ENCODE measurements at places on chromosomes 7 and 10.

GRCh38 chr10:122050811-122051210 lies 61.8 kb downstream of the TACC2 start:
- DNase-seq: no peak

DNA sequence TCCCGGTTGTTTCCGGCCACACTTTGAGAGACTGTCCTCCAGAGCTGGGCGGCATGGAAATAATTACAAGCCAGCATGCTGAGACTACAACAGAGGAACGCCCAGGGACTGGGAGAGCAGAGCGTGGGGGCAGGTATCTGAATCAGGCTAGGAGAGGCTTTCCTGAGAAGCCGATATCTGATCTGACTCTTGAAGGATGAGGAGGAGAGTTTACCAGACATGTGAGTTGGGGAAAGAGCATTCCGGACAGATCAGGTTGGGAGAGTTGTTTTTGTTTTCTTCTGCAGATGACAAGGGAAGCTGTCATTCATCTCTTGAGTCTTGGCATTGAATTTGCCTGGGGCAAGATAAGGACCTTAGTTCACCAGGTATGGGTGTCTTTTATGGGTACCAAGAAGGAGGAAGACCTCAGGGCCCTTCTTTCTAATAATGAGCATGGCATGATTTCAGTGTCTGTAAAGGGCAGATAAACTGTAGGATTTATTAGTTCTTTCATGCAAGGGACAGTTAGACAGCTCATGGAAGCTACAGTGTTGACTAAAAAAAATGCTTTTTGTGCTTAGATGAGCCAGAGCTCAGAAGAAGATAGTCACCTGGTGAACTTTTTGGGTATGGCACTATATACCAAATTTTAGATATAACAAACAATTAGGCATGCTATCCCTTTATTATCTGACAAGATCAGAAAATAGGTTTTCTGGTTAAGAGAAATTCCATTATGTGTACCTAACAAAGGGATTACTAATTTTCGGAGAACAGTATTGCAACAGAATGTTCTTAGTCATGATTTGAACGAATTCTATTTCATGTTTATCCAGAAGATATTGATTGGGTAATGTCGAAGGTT lies 36.2 kb downstream of the WBP1L start:
- no peak for DNase-seq

DNA sequence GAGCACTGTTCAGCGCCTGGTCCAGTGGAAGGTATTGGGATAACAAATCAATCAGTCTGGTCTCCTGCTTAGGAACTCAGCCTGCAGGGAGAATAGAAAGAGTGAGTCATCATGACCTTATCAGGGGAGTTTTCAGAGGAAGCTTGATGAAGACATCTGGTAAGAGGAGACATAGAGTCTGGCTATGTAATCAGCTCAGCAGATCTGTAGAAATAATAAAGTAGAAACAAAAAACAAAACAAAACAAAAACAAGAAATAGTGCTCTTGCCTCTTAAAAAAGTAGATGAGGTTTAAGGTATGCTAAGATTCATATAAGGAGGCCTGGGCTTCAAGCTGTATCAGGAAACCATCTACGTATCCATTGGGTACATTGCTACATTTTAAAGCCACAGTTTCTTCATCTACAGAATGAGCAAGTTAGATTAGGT lies 14.4 kb downstream of the TAS2R41 start:
- no peak for DNase-seq

GRCh38 chr7:158019726-158020705 lies 567.6 kb downstream of the PTPRN2 start:
- DNase-seq: no peak

- DNase-seq: no peak
Observed at GRCh38 chr7:4216016-4216415, 466.1 kb upstream of the FOXK1 start.

GRCh38 chr10:24096281-24096680 lies 112.7 kb upstream of the KIAA1217 start:
- no peak for DNase-seq

- DNase-seq: no peak
Observed at GRCh38 chr7:27203365-27203953, 3.6 kb upstream of the HOXA13 start.

- no peak for DNase-seq
Observed at GRCh38 chr10:98676895-98677294, 230.2 kb upstream of the HPS1 start.

- no peak for DNase-seq
Observed at GRCh38 chr10:112952282-112953173, 2.5 kb downstream of the TCF7L2 start.

GRCh38 chr10:26199841-26200240 lies 16.7 kb upstream of the GAD2 start:
- no peak for DNase-seq

DNA sequence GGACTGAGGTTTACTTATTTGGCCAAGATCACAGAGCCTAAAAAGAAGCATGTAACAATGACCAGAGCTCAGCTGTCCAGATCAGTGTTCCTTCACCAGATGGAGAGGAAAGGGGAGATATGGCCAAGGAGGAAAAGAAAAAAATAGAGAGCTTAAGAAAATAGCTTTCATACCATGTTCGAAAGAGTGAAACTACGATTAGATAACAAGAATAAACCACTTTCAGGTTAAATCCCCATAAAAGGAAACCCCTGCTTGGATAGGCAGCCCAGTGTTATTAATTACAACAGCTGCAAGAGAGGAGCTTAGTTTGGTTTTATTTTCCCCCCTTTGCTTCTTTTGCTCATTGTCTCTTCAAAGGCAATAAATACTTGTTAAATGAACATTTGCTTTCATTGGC lies 160.8 kb downstream of the ZNF438 start:
- DNase-seq: no peak

DNA sequence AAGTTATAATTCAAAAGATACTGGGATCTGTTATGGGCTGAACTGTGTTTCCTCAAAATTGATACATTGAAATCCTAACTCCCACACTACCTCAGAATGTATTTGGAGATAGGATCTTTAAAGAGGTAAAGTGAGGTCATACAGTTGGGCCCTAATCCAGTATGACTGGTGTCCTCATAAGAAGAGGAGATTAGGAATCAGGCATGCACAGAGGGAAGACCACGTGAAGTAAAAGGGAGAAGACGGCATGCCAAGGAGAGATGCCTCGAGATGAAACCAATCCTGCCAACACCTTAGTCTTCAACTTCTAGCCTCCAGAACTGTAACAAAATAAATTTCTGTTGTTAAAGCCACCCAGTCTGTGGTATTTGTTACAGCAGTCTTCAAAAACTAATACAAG lies 5.9 kb upstream of the CFAP69 start:
- no peak for DNase-seq

DNA sequence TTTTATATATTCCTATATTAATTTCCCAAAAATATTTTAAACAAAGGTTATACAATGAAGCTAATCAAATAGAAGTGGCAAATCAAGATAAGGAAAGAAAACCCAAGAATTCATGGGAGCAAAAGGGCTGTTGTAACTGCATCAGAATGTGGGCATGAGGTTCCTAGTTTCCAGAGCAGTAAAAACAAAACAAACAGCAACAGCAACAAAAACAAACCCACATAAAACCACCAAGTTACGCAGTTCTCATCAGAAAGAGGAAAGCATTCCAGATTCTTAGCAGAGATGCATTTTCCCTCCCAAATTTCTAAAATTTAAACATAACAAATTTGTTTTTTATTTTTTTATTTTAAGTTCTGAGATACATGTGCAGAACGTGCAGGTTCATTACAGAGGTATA lies 34.8 kb upstream of the MSMB start:
- no peak for DNase-seq

- no peak for DNase-seq
Observed at GRCh38 chr7:156458011-156458410, 182.6 kb upstream of the RNF32 start.

DNA sequence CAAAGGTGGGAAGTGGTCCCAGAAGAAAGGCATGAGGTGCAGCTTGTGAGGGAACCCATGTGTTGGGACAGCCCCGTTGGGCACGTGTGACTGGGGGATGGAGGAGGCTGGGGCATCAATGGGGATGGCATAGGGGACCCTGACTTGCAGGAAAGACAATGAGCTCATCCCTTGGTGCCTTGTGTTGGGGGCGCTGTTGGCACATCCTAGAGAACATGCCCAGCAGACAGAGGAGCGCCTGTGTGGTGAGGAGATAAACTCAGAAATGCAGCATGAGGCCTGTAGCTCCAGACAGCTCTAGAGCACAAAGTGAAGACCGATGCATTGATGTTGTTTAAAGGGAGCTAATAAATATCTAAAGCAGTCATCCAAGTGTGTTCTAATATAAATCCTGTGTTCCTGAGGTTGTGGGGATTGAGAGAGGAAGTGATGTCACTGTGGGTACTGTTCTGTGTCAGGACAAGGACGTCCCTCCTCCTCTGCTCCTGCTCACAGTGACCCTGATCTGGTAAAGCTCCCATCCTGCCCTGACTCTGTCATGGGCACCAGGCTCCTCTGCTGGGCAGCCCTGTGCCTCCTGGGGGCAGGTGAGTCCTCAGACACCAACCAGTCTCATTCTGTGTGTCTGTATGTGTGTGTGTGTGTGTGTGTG lies 126.1 kb upstream of the PRSS58 start:
- no peak for DNase-seq

DNA sequence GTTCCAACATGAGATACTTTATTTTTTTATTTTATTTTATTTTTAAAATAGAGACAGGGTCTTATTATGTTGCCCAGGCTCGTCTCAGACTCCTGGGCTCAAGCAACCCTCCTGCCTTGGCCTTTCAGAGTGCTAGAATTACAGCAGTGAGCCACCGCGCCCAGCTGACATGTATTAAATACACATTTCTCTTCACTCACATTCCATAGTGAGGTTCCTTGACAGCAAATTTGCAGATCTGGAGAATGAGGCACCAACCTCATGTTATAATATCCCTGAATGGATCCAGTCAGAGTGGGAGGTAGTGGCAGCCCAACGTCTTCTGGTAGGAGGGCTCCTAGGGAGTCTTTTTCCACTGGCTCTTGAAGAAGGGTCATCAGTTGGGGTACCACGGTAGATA lies 46.1 kb downstream of the OGDH start:
- DNase-seq: no peak

DNA sequence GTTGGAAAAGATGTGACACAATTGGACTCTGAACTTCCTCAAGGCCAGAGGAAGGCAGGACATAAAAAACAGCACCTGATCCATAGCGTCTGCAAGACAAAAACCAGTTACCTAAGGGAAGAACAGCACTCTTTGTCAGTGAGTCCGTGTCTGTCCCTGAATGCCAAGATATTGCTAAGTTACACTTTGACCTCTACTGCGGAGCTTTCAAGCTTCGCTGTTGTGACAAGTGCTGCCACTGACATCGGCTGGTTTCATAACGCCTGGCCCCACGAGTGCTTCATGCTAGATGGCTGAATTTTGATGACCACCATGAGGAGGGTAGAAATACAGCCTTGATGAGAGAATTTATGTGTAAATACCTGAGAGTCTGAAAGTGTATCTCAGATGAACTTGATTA lies 49.7 kb upstream of the JAZF1 start:
- no peak for DNase-seq

GRCh38 chr7:93984024-93984423 lies 20.1 kb downstream of the BET1 start:
- DNase-seq: no peak

- DNase-seq: peak; percentile 23
Observed at GRCh38 chr10:5317547-5318107, 47.1 kb upstream of the UCN3 start.

DNA sequence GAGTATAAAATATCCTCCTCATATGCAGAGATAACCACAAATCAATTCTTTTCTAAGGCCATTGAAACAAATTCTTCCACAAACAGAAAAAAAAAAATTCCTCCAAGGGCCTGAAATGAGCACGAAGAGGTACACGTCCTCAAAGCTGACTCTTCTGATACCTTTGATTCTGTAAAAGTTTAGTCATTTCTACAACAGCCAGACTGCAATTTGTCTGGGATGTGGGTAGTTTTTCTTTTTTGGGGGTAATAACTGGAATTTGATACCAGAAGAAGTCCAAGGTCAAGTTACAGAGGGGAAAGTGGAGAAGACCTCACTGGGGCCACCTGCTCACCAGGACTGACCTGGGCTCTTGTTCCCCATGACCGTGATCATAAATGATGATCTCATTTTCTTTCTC lies 121.8 kb downstream of the AOAH start:
- DNase-seq: no peak

- DNase-seq: peak; percentile 88
Observed at GRCh38 chr7:157138424-157139110, at the start of gene UBE3C. UBE3C (plus strand) TSS chr7:157138926; CDS start chr7:157139273, 347 bp downstream.

- no peak for DNase-seq
Observed at GRCh38 chr7:47669178-47669891, 87.4 kb upstream of the TNS3 start.

DNA sequence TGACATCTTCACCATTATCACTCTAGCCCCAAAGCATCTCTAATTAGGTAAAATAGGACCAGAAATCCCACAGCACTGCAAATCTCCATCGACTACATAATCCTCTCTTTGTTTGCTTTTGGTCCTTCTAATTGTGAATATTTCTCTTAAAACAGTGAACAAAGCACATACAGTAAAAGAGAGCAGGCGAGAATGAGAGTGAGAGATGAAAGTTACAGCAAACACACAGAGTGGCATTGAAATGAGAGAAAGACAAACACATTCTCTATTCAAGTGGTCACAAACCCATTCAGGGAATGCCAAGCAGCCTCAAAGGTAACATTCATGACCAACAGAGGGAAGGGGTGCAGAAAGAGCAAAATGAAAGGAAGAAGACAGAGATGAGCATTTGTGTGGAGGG lies 109.8 kb upstream of the PTN start:
- DNase-seq: no peak

DNA sequence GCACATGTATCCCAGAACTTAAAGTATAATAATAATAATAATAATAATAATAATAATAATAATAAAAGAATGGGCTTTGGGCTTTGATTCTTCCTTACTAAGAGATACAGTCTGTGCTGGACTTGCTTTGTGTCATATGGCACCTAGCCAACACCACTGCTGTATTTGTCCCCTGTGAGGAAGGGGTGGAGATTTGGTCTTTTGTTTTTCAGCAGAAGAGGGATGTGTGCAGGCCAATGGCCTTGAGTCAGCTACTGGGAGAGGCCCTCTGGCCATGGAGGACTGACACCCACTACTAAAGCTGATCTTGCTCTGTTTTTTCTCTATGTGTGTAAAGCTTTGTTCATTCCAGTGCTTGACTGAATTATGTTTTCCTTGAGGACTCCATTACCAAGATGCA lies 573.0 kb upstream of the PCDH15 start:
- DNase-seq: no peak

GRCh38 chr7:71996141-71996540 lies 416.0 kb downstream of the CALN1 start:
- DNase-seq: no peak

- DNase-seq: no peak
Observed at GRCh38 chr10:97821308-97822038, 28.2 kb upstream of the GOLGA7B start.

DNA sequence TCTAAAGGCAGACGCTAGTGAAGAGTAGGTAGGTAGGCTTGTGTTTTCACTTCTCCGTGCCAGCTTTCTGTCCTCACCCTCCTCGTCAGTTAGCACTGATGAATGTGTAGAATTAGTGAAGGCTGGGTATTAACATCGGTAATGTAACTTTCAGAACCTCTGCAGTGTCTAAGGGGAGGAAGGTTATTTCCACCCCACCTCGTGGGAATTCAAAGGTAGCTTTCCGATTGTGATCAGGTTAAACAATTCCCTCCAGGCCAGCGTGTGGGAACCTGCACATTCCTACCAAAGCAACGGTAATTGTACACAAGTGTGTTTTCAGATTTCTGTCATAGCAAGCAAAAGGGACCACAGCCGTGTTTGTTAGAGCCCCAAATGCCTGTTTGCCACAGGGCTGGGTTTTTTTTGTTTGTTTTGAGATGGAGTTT lies 405.0 kb upstream of the GALNT17 start:
- no peak for DNase-seq

Measured in activated naive CD4-positive, alpha-beta T cell (primary cell).